Adrenal gland (tissue), 19 donors: ENCODE measurements at places on chromosomes 5 and 9. TPM values are rescaled to one million over a fixed set of nuclear protein-coding genes. Genes with fewer than 3 reads are reported as not detected.

Gene GAS1
- total RNA-seq: 8.3 TPM

- DNase-seq: peak; percentile 91
Observed at GRCh38 chr5:93621327-93621798, 38.3 kb downstream of the NR2F1 start.

DNA sequence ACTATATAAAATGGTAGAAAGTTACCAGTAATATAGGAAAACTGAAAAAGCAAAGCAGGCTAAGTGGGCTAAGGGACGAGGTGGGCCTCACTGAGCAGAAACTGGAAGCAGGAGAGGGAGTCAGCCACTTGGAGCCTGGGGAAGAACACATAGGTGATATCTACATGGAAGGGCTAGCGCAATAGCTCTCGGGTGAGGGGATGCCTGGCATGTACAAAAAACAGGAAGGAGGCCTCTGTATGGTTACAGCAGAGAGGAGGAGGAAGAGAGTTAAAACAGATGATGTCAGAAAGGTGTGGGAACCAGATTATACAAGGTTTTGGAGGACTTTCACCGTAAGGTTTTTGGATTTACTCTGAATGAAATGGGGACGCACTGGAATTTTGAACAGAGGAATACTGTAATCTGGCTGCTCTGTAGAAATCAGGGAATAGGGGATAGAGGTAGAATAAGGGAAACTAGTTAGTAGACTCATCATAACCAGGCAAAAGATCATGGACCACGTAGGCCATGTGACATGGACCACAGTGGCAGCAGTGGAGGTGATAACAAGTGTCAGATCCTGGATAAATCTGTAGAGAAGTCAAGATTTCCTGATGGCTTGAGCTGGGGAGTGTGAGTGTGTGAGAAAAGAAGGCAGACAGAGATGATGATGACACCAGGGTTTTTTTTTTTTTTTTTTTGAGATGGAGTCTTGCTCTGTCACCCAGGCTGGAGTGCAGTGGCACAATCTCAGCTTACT is 52.5 kb downstream of the FNBP1 start:
- no peak for DNase-seq

Gene IL9
- not detected for total RNA-seq

Gene BNC2
- total RNA-seq: 11.1 TPM

DNA sequence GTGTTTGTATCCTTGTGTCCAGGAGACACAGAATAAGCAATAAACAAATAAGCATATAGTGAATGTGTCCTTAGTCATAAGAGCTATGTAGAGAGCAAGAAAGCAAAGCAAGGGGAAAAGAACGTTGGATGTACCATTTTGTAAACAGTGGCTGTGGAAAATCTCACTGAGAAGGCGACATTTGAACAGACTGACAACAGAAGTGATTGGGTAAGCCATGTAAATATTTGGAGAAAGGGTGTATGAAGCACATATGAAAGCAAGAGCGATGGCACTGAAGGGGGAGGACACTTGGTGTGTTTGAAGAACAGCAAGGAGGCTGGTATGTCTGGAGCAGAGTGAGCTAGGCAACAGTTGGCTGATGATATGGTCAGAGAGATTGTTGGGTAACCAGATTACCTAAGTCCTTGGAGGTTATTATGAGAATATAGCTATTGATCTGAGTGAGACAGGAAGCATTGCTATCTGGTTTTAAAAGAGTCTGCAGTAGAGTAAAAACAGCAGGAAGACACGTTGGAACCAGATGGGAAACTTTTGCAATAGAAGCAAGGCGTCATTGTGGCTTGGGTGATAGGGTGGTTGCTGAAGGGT is 115.5 kb upstream of the IL7R start:
- DNase-seq: no peak

DNA sequence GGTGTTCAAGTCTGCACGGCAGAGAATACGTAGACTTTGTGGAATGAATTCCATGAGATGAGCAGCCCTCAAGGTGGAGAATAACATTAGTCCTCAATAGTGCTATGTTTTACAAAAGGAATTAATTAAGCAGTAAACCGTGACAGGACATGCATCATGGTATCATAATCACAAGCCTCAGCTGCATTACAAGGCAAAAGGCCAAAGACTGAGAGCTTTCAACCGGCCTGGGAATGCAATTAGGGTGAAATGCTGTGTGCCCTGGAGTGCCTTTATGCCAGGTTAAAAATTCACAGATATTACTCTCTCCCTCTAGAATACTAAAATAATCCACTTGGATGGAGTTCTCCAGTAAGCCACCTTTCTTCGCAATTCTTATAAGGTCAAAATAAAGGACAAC is 270.6 kb downstream of the MLLT3 start:
- DNase-seq: no peak

DNA sequence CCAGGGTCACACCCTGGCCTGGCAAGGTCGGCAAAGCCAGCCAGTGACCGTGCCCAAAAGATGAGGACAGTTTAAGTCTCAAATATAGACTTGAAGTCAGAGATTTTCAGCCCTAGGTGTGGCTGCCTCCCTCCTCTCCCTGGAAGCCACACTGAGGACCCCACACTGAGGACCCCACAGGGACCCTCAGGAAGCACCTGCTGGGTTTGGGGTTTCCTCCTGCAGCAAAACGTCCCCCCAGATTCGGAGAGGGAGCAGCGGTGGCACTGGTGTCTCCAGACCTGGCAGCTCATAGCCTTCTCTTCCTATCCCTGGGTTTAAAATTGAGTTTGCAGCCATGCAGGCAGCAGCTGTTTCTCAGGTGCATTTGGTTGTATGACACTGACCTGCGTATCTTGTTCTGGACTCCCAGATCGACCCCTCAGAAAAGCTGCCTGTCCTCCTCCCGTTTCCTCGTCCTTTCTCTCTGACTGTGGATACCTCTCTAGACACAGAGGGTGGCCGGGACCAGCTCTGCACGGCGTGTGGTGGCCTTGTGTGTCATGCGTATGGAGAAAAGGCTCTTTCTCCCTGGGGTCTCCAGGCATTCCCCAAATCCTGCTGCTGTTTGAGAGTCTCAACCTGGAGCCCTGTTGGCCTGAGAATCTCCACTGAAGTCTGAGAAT is 36.6 kb downstream of the MRPL36 start:
- DNase-seq: no peak
